GM04504 (cell line): ENCODE measurements at places on chromosomes 2 and 18.
A peak's percentile ranks its signal among the peaks of the same experiment; 100 is the strongest.

DNA sequence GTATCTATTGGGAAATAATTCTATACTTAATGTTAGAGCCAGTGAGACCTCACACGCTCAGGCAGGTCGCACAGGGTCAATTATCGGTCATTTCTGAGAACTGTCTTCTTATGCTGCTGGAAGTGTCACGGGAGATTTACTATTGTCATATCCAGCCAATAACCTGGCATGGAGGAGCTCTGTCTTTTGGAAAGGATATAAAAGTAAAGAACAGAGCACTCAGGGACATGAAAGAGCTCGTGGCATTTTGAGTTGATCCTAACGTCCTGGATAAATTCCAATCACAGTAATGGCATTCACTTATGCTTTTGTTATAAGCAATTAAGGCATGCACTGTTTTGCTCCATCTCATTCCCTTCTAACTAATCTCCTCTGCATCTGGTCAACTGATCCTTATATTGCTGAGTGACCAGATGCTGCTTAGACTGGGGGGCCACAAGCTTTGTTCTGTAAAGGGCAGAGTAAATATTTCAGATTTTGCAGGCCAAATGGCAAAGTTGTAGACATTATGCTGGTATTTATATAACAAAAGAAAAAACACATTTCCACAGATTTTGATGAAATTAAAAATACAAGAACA is 453.5 kb upstream of the SMIM21 start:
- no peak for DNase-seq

DNA sequence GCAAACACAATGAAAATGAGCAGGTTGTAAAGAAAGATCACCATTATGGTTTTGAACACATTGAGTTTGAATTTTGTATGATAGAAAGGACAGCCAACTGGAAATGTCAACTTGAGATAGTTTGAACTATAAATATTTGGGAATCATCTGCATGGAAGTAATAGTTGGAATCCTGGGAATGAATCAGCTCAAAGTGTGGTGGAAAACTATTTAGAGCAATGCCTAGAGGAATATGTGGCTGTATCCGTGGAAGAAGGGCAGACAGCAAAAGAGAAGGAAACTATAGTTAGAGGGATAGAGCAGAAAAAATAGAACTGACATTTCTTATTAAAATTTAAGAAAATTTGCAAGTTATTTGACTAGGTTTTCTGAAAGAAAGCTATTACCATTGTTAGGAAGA is 112.5 kb upstream of the OTX1 start:
- DNase-seq: no peak

DNA sequence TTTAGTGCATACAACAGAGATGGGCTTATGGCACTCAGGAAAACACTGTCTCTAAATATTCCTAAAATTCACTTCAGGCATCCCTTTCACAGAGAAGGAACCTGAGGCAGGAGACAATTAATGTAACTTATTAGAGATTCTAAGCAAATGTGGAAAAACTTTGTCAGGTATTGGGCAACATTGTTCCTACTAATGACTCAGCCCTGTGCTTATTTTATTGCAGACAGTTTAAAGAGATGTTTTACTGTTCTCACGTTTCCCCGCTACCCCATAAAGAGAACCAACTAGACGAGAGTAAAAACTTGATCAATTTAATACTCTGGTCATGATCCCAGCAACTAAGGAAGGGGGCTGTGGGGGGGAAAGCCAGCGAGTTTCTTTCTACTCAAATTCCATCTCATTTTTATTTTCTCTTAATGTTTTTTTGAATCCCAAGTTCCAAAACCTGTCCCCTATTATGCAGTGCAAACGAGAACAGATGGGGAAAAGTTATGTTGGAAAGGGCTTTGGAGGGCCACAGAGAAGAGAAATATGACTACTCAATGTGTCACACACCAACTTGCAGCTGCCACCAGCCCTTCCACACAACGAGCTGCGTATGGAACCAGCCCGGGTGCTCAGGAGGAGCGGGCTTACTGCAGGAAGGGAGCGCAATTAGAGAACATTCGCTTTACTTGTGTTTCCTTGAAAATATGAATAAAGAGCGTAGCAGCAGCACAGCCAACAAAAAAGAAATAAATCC is 18.7 kb upstream of the ACVR1 start:
- DNase-seq: peak; percentile 60

GRCh38 chr2:53347269-53347668 is 420.3 kb upstream of the CHAC2 start:
- no peak for DNase-seq

DNA sequence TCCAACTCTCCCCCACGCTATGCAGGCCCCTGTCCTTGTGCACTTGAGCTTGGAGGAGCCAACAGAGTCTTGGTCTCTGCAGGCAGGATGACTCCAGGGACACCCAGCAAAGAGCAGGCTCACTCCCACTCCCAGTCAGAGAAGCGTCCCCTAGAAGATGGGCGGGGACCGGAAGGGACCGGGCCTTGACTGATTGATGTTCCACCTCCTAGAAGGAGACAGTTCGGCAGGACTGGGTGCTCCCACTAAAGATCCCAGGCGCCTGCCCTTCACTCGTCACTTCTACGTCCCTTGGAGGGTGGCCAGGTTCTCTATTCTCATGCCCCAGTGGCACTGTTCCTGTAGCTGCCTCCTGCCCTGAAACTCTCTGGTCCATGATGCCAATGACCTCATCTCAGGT is 3.2 kb upstream of the SP100 start:
- no peak for DNase-seq

GRCh38 chr2:27498975-27499374 is 2.3 kb downstream of the GCKR start:
- DNase-seq: no peak

DNA sequence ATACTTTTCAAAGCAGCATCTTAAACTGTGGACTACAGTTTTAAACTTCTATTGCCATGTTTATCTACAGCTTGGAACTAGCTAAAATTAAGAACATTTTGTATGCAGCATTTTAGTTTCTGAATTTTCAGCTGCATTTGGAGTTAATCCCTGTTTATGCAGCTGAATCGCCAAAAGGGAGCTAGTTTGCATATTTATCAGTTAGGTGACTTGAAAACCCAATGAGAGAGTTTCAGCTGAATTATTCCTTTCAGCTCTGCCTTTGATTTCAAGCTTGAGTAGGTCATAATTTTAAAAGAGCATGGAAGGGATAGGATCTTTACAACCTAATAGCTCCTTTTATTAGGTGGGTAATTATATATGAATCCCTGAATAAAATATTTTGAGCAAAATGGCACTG is 692.6 kb downstream of the MBD2 start:
- DNase-seq: no peak

DNA sequence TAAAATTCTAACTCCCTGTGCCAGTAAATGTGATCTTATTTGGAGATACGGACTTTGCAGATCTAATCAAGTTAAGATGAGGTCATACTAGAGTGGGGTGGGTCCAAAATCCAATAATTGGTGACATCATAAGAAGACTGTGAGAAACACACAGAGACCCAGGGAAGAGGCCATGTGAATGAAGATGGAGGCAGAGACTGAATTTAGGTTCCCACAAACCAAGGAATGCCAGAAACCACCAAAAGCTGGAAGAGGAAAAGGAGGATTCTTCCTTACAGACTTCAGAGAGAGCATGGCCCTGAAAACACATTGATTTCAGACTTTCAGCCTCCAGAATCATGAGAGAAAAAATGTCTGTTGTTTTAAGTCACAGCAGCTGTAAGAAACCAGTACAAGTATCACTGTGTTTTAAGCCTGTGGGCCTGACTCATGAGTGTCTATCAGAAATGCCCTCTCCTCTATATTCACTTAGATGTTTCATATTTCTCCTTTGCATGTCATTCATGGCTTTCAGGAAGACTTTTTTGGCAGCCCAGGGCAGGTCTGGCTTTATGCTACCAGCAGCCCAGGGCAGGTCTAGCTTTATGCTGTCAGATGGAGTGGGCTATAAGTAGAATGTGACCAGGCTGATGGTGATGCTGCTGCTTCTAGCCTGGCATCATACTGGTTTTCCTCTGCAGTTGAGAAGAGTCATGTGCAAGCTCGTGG is 100.0 kb downstream of the SPOPL start:
- DNase-seq: no peak

GRCh38 chr18:28903306-28903705 is 726.4 kb upstream of the CDH2 start:
- DNase-seq: no peak

- DNase-seq: no peak
Observed at GRCh38 chr2:39602616-39603015, 63.1 kb upstream of the TMEM178A start.

DNA sequence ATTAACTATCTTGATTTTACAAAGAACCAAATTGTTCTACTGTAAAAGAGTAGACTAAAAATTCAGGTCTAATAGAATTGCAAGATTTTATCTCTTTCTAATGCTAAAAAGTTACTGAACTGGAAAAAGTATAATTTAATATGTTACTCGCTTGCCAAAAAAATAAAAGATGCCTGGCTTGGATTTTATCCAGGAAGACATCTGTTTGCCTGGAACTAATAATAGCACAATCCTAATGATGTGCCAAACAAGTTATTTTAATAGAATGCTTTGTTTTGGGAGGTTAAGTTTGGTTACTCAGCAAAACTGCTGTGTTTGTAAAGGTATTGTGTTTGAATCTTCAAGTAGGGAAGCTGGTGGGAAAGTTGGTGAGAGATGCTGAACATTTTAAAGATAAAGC is 19.4 kb upstream of the ZSWIM2 start:
- DNase-seq: no peak

GRCh38 chr18:61697306-61697909 is 195.4 kb downstream of the RNF152 start:
- no peak for DNase-seq

GRCh38 chr18:48119204-48119603 is 188.7 kb upstream of the SMAD2 start:
- DNase-seq: no peak

- DNase-seq: no peak
Observed at GRCh38 chr2:224060783-224061482, 21.8 kb upstream of the SERPINE2 start.

DNA sequence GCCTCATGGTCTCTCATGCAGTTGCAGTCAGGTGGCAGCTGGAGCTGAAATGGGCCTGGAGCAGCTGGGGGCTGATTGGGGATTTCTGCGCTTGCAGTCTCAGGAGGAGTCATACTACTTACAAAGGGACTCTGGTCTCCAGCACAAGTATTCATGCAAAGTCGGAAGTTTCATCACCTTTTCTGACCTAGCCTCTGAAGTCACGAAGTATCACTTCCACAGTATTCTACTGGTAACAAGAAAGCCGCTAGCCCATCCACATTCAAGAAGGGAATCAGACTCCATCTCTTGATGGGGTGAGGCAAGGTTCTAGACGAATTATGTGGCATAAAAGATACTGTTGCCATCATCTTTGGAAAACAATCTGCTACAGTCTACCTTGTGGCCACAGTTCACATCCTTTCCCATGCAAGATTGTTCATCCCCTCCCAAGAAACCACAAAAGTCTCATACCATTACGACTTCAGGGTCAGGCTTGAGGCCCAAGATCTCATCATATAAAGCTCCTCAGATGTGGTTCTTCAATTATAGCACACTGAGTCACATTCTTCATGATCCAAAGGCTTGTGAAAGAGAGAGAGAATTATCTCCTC is 95.3 kb downstream of the SMC6 start:
- peak; percentile 68 for DNase-seq

DNA sequence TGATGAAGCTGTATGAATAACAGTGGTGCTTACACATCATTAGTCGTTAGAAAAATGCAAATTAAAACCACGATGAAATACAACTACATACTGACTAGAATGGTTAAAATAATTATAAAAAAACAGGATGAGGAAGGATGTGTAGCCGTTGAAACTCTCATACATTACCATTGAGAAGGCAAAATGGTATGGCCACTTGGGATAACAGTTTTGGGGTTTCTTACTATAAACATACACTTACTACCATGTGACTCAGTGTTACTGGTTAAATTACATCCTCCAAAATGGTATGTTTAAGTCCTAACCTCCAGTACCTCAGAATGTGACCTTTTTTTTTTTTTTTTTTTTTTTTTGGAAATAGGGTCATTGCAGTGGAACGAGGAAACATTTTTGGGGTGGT is 58.4 kb downstream of the UBE2E3 start:
- no peak for DNase-seq
